ENCODE measurements at places on chromosomes 12 and 14. TPM values are rescaled to one million over a fixed set of nuclear protein-coding genes. Genes with fewer than 3 reads are reported as not detected.

- peaks cover 4% of the 10 kb centered on the region for H3K36me3 ChIP-seq
- no peaks in the 10 kb centered on the region for H3K27me3 ChIP-seq
- H3K4me1 ChIP-seq = peaks cover 4% of the 10 kb centered on the region
- no peak overlapping the region for H3K4me3 ChIP-seq
These were observed 115.1 kb downstream of the BEGAIN start for GRCh38 chr14:100472094-100472455.

DNA sequence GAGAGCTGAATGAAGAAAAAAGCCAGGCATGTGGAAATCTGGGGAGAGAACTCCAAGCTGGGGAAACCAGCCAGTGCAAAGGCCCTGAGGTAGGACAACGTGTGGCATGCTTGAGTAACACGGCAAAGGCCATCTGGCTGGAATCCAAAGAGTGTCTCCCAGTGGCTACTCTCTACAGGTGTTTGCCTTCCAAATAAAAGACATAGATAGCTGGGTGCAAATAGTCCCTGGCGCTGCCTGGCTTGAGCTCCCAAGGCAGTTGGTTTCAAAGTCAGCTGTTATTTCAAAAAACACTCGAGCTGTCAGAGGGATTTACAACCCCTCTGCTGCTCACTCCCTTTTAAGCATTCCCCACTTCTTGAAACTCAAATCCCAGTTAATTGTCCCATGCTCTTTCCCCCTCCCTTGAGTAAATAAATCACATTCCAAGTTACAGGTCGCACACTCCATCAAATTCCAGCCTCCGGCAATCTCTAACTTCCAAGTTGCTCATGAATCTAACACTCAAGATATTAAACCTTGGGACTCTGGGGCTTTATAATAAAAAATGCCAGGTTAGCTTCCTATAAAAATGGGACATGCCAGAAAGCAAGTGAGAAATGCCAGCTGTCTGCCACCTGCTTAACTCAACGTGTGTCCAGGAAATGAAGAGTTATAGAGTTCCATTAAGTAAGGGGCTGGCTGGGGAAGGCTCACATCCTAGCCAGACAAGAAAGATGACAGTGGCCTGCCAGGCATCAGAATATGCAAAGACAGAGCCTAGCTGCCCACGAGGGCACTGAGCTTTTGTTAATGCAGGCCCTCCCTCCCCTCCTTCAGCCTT is 133.6 kb upstream of the NOS1 start:
- no peaks in the 10 kb centered on the region for H3K4me1 ChIP-seq
- no peaks in the 10 kb centered on the region for H3K36me3 ChIP-seq
- DNase-seq = no peak
- H3K27ac ChIP-seq = no peak overlapping the region

DNA sequence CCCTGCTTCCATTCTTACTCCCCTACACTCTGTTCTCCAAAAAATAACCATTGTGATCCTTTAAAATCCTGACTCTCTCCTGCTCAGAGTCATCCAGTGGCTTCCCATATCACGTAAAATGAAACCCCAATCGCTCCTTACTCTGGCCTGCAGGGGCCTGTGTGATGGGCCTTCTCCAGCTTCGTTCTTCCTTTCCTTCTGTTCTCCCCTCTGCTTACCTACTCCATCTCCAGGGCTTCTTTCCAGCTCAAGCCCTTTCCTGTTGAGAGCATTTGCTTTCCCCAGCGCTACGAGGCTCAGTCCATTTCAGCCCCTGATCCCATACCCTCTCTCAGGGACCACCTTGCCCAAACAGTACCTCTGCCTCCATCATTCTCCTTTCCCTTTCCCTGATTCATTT is 144.4 kb upstream of the ARHGAP5 start:
- DNase-seq = no peak
- H3K36me3 ChIP-seq = no peaks in the 10 kb centered on the region
- H3K27me3 ChIP-seq = peaks cover 2% of the 10 kb centered on the region
- H3K4me3 ChIP-seq = no peak overlapping the region
- peaks cover 12% of the 10 kb centered on the region for H3K4me1 ChIP-seq
- H3K27ac ChIP-seq = no peak overlapping the region

- peak; percentile 67 for DNase-seq
- H3K36me3 ChIP-seq = no peaks in the 10 kb centered on the region
- H3K27ac ChIP-seq = peak overlapping the region; percentile 98
- no peaks in the 10 kb centered on the region for H3K27me3 ChIP-seq
- H3K4me1 ChIP-seq = peaks cover 23% of the 10 kb centered on the region
These were observed 1.0 kb upstream of the CDK17 start for GRCh38 chr12:96401076-96401871.

GRCh38 chr14:77498120-77498979 is at the start of gene ISM2:
TSS of gene ISM2 (minus strand) at chr14:77498816. CDS start at chr14:77498793, 23 bp downstream.
- DNase-seq = peak; percentile 69
- H3K27ac ChIP-seq = no peak within 1 kb of the TSS
- peak within 1 kb of the TSS; percentile 47 for H3K4me3 ChIP-seq
- H3K27me3 ChIP-seq = peaks cover 31% of the 10 kb centered on the region
- no peaks in the 10 kb centered on the region for H3K36me3 ChIP-seq

DNA sequence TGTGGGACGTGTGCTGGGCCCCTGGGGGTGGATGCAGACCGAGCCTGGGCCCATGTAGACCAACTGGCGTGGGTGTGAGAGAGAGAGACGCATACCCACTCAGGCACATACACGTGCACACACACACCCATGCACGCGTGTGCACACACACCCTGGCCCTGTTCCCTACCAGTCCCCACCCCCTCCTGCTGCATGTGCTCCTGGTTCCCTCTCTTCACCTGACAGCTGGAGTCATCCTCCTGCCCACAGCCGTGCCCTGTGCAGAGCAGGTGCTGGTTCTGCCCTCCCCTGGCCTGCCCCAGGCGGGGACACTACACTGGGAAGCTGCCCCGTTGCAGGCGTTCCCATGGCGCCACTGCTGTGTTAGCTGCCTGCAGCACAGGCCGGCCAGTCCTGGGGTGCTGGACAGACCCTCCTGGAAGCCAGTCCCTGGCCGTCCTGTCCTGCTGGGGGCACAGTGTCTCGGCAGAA is 18.5 kb downstream of the PACS2 start:
- H3K27ac ChIP-seq = no peak overlapping the region
- H3K36me3 ChIP-seq = no peaks in the 10 kb centered on the region
- H3K27me3 ChIP-seq = no peaks in the 10 kb centered on the region
- H3K4me3 ChIP-seq = no peak overlapping the region
- peaks cover 28% of the 10 kb centered on the region for H3K4me1 ChIP-seq
- DNase-seq = no peak

DNA sequence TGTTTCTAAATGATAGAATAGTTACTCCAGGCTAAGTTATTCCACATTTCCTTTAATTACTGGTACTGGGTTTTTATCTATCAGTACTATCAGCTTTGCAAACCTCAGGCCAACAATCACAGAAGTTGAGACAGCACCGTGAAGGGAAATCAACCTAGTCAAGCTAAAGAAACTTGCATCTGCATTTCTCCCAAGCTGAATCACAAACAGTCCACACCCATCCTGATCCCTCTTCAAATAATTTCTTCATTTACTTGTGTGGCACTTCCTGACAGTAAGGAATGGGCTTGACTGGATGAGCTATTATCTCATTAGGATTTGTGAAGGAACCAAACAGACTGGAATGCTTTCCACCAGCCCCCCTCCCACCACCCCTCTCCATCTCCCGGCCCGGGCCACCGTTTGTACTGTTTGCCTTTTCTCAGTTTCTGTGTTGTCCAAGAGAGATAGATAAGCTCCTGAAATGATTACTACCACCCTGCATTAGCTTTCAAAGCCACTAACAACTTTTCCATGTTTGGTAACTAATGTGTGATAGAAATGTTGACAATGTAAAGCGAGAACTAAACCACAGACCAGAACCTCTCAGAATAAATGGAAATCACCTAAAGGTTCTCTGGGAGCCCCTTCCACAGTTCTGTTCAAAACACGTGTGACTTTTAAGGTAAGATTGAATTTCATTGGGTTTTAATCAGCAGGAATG is 236.3 kb downstream of the SLC25A21 start:
- DNase-seq = no peak
- H3K27ac ChIP-seq = no peak overlapping the region
- H3K36me3 ChIP-seq = no peaks in the 10 kb centered on the region
- H3K4me1 ChIP-seq = no peaks in the 10 kb centered on the region
- H3K4me3 ChIP-seq = no peak overlapping the region
- peaks cover 2% of the 10 kb centered on the region for H3K27me3 ChIP-seq

Gene CATSPERB
- total RNA-seq = 0.91 TPM

Gene ARMH4
- total RNA-seq = not detected

DNA sequence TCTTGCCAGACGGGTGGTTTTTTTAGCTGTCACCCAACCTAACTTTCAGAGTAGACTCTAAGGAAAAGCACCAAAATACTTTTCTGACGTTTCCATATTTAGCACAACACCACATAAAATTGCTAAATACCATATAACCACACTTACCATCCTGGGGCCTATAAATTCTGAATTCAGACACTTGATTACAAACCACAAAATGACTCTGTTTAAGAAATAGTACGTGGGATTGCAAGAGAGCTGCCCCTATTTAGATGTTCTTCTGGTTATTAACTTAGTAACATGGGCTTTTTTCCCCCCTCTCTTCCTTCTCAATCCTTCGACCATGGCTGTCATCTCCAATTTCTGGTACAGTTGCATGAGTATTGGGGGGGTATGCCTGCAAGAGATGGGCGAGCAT is 287.7 kb downstream of the BMP4 start:
- no peak for DNase-seq
- H3K27me3 ChIP-seq = peaks cover 2% of the 10 kb centered on the region
- no peaks in the 10 kb centered on the region for H3K4me1 ChIP-seq
- no peaks in the 10 kb centered on the region for H3K36me3 ChIP-seq
- H3K27ac ChIP-seq = no peak overlapping the region
- no peak overlapping the region for H3K4me3 ChIP-seq

GRCh38 chr14:81402123-81402495 is 2.0 kb upstream of the STON2 start:
- no peak for DNase-seq
- no peak overlapping the region for H3K4me3 ChIP-seq
- peaks cover 15% of the 10 kb centered on the region for H3K4me1 ChIP-seq
- H3K27ac ChIP-seq = no peak overlapping the region

GRCh38 chr12:42309996-42310395 is 15.9 kb downstream of the ZCRB1 start:
- no peaks in the 10 kb centered on the region for H3K27me3 ChIP-seq
- no peak overlapping the region for H3K27ac ChIP-seq
- no peaks in the 10 kb centered on the region for H3K4me1 ChIP-seq

DNA sequence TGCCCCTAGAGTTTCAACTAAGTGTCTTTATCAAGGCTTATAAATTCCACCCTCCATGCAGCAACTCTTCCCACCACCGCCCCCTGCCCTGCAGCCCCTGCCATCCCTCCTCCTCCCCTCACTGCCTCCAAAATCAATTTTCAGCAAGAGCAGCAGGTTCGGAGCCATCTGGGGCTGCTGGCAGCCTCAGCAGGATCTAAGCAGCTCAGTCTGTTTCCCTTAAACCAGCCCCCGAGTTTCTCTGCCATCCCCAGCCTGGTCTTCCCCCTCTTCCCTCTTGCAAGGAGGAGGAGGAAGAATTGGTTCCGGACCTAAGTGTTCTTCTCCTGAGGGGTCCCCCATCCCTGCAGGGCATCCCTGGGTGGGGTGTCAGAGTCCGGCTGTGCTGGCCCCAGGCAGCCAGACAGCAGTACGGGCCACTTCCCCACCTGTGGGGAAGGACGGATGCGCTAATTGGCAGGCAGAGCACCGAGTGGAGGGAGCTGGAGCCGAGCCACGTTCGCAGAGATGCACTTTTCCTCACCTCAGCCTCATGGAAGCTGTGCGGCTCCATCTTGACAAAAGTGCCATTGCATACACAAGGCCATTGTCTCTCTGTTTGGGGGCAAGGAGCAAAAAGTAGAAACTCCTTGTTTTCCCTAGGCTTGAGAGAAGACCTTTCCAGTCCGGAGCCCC is 189.3 kb downstream of the KCNA5 start:
- H3K36me3 ChIP-seq = no peaks in the 10 kb centered on the region
- H3K27me3 ChIP-seq = peaks cover 1% of the 10 kb centered on the region
- H3K4me3 ChIP-seq = no peak overlapping the region
- H3K4me1 ChIP-seq = no peaks in the 10 kb centered on the region
- no peak overlapping the region for H3K27ac ChIP-seq
- DNase-seq = no peak

Gene AKAP3
- 1.3 TPM for total RNA-seq

GRCh38 chr14:103165323-103165722 is 42.1 kb downstream of the TNFAIP2 start:
- no peak for DNase-seq
- H3K27me3 ChIP-seq = peaks cover 4% of the 10 kb centered on the region
- no peak overlapping the region for H3K4me3 ChIP-seq
- no peak overlapping the region for H3K27ac ChIP-seq

DNA sequence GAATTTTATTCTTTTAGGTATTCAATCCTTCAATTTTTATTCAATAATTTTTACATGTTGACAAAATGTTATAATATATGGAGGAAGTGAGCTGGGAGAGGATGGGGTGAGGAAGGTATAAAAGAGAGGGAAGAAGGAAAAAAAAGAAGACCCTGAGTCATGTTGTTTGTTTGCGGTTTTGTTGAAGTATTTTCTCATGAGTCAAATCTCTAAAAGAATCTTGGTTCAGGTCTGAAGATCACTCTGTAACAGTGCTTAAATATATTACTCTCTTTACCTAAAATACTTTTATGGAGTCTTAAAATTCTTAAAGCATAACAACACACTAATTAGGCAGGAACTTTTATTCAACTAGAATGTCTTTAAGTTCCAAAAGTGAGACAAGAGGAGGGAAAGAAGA is 489.6 kb upstream of the GARIN6 start:
- no peak overlapping the region for H3K27ac ChIP-seq
- H3K4me3 ChIP-seq = no peak overlapping the region
- H3K4me1 ChIP-seq = no peaks in the 10 kb centered on the region
- no peaks in the 10 kb centered on the region for H3K36me3 ChIP-seq
- H3K27me3 ChIP-seq = no peaks in the 10 kb centered on the region

Measured in activated CD4-positive, alpha-beta T cell treated with anti-CD3 and anti-CD28 coated beads for 36 hours (primary cell).